ENCODE measurements at places on chromosomes 16 and 17.

GRCh38 chr16:25089351-25089750 is 22.2 kb upstream of the LCMT1 start:
- DNase-seq = no peak

GRCh38 chr16:82331397-82331796 is 161.4 kb upstream of the MPHOSPH6 start:
- DNase-seq = no peak

DNA sequence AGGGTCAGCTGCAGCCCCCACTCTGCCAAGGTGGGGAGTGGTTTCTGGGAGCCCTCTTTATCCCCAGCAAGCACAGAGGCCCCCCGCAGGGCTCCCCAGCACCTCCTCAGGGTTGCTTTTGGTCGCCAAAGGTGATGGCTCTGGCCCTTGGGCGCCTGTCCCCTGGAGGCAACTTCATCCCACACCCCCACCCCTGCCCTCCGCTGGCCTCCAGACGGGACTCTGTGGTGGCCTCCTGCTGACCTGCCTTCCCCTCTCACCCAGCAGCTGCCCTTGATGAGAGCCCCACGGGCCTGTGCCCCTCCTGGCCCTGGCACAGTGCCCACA is 7.8 kb upstream of the RHOT2 start:
- DNase-seq = no peak

GRCh38 chr16:89025636-89026035 is 48.6 kb upstream of the CBFA2T3 start:
- no peak for DNase-seq

- no peak for DNase-seq
These were observed 358.0 kb downstream of the C16orf95 start for GRCh38 chr16:86959091-86959651.

GRCh38 chr16:2948807-2949704 is 15.0 kb upstream of the KREMEN2 start:
- DNase-seq = no peak

- DNase-seq = no peak
These were observed 64.5 kb downstream of the RAI1 start for GRCh38 chr17:17745476-17746455.
